ENCODE measurements at places on chromosomes 3 and 15.

GRCh38 chr15:89492111-89492641, 4.2 kb downstream of the RHCG start:
- no peak for DNase-seq

DNA sequence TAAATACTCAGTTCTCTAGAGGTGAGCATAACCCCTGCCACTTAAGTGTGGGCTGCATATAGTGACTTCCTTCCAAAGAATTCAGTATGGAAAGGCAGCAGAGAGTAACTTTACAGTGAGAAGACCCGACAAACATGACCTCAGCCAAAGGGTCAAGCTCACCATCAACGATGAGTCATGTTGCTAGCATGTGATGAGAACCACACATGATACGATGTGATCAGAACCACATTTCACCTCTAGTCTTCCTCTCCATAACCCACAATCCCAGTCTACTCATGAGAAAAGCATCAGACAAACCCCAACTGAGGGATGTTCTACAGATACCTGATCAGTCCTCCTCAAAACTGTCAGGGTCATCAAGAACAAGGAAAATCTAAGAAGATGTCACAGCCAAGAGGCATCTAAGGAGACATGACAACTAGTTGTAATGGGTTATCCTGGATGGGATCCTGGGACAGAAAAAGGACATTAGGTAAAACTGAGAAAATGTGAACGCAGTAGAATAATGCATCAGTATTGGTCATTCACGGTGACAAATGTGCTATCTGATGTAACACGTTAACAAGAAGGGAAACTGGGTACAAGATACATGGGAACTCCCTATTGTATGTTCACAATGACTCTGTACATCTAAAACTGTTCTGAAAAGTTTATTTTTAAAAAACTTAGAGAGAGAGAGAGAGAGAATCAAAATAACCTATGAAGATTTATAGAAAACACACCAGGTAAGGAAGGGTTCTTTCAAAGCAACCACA, 28.3 kb downstream of the SEC61A1 start:
- DNase-seq = no peak

DNA sequence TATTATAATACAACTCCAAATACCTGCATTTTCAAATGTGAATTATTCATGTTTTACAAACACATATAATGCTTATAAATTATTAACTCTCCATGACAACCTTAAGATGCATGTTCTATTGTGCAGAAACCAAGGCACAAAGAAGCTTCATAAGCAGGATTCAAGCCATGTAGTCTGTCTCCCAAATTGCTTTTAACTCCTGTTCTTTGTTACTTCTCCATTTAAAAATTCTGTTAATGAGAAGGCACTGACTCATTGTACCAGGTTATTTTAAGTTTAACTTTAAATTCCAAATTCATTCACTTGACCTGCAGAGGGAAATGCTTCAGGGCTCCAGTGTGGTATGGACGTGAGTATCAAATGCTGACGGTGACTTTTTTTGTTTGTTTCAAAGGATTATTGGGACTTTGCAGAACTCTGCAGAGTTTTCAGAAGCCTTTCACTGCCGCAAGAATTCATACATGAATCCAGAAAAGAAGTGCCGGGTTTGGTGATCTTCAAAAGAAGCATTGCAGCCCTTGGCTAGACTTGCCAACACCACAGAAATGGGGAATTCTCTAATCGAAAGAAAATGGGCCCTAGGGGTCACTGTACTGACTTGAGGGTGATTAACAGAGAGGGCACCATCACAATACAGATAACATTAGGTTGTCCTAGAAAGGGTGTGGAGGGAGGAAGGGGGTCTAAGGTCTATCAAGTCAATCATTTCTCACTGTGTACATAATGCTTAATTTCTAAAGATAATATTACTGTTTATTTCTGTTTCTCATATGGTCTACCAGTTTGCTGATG, 100.0 kb downstream of the MME start:
- no peak for DNase-seq

DNA sequence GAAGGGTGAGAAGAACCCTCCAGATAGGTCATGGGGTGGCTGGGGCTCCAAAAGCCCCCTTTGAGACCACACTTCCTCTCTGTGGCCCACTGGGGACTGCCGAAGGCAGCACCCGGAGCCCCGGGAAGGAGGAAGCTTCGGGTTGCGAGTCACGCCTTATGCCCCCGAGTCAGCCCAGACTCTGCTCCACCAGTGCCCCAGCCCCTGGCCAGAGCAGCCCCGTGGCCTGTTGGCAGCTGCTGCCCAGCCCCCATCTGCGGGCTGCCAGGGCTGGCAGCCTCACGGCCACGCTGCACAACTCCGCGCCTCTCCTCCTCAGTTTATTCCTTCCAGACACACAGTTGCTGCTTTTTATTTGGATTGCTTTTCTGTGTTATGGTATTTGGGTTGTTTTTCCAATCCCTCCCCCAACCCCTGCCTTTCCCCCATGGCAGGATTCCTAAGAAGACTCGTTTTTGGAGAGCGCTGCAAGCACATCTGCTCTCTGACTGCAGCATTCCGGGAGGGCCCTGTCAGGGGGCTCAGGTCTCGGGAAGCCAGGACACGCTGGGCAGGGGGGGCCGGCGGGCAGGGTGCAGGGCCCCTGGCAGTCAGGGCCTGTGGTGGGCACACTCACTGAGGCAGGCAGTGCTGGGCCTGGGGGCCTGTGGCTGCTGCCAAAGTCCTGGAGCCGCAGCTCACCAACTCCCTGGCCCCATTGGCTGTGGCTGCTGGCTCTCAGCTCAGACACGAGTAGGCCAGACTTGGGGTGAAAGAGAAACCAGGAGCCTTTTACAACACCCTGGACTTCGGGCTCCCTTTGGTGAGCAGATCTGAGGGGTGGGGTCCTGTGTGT, 20.2 kb downstream of the MAGEF1 start:
- DNase-seq = no peak

DNA sequence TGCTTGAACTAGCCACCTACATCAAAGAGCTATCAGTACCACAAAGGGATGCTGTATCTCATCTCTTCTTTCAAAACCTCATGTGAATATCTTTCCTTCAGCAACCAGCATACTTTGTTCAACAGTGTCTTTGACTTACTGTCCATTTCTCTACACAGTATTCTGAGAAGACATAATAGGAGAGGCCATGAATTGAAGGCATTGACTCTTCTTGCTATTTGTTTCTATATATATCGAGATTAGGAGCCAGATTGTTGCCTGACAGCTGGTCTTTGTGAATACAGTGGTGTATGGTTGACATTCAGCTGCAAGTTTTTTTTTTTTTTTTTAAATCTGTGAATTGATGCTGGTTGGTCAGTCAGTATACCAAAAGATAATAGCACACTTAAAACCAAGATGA, 12.1 kb upstream of the CSRNP1 start:
- no peak for DNase-seq

- no peak for DNase-seq
Measured at GRCh38 chr3:136277634-136278033, 27.5 kb downstream of the PCCB start.

- DNase-seq = no peak
Measured at GRCh38 chr15:39302936-39303335, 277.9 kb upstream of the THBS1 start.

- no peak for DNase-seq
Measured at GRCh38 chr3:168709073-168709472, 613.3 kb upstream of the GOLIM4 start.

DNA sequence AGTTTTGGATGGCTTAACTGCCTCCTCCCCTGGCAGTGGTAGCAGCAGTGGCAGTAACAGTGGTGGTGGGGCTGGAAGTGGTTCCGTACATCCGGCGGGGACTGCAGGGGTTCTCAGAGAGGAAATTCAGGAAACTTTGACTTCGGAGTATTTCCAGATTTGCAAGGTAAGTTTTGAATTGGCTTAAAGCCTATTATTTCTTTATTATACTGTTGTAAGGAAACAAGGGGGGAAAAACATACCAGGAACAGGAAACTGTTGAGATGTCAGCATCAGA, 1.5 kb downstream of the STXBP5L start:
- no peak for DNase-seq

DNA sequence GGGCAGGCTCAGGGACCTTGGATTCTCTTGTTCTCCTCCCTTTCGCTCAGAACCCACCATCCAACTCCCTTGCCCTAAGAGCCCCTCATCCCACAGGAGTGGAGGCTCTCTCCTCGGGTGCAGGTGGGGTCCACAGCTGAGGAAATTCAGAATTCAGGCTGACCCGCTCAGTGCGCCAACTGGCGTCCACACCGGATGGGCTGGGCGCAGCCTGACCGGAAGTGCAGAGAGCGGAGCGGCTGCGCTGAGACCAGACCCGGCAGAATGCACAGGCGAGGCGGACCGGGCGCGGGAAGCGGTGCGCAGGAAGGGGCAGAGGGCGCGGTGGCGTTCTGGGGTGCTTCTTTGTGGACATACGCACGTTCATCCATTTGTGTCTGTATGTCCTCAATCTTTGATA, 210.4 kb upstream of the NDN start:
- DNase-seq = no peak

DNA sequence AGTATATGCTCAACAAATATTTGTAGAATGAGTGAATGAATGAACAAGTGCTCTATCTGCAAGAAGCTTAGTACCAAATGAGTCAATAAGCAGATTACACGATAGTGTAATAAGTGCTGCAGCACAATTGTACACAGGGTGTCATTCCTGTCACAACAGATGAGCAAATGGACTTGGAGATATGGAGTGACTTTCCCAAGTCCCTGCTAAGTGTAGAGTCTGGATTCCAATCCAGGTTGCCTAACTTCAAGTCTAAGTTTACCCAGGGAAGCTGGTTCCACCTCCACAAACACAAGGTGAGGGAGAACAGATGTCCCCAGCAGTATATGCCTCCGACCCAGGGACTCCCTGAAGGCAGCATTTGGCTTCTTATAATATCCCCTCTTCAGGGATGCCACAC, 77.7 kb upstream of the RAD18 start:
- DNase-seq = no peak

DNA sequence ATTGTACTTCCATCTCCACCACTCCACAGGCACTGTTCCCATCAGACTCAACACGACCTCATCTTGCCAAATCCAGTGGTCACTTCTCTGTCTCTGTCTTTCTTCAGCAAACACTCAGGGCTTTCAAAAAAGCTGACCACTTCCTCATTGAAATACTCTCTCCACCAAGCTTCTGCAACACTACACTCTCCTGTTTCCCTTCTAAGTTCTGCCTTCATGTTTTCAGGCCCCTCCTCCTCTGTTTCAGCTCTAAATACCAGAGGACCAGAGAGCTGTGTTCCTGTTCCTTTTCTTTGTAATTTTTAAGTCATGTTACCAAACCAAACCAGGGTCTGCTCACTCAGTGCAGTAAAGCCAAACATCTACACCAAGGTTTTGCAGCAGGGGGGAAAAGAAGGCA, 33.8 kb upstream of the ACP3 start:
- DNase-seq = no peak

DNA sequence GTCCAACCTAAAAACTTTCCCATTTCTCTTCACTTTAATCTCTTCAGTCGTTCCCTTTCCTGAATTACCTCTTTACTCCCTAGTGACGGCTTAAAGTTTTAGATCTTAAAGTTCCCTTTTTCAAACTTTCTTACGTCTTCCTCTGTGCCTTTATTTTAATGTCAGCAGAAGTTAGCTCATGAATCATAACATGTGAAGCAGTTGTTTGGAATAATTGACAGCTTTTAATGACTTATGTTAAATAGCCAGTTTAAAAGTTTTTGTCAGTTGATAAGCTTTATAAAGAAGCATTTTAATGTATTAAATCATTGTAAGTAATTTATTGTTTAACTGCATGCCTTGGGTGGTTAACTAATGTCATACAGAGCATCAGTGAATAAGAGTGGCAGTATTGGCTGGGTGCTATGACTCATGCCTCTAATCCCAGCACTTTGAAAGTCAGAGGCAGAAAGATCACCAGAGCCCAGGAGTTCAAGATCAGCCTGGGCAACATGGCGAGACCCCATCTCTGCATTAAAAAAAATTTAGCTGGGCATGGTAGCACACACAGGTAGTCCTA, 33.9 kb downstream of the PIK3CA start:
- no peak for DNase-seq

DNA sequence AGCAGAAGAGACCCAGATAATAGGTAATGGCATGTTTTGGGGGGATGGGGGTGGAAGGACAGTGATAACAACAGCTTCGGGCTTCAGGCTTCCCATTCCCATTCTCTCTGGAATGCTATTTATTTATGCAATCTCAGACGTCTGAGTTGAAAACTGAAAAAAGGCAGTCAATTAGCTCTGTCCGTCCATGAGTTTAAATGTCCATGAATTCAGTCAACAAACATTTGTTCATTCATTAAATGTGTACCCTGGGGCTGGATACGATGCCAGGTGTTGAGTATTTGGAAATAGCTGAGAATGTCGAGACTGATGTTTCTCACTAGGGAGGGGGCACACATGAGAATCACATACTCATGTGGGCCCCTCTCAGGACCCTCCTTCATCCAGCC, 42.4 kb downstream of the AMOTL2 start:
- DNase-seq = no peak
